ENCODE measurements at places on chromosomes 11 and 22.

GRCh38 chr11:121829159-121829643 lies 286.8 kb downstream of the BLID start:
- no peak for DNase-seq

- no peak for DNase-seq
Measured at GRCh38 chr11:15969281-15969680, 387.1 kb downstream of the SOX6 start.

GRCh38 chr22:21992593-21993237 lies 10.1 kb upstream of the TOP3B start:
- no peak for DNase-seq

DNA sequence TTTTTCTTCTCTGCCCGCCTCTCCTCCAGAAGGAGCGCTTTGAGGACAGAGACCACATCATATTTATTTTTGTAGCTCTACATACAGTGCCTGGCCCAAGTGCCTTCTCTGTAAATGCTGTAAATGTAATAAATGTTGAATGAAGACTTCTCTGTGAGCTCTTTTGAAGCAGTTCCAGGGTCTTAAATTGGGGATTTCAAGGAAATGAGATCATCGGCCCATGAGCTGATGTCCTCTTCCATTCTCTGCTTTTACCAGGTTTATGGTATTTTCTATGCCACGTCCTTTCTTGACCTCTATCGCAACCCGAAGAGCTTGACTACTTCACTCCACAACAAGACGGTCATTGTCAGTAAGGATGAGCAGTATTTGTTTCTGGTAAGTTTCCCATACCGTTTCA lies 165.7 kb upstream of the SORL1-AS1 start:
- no peak for DNase-seq

DNA sequence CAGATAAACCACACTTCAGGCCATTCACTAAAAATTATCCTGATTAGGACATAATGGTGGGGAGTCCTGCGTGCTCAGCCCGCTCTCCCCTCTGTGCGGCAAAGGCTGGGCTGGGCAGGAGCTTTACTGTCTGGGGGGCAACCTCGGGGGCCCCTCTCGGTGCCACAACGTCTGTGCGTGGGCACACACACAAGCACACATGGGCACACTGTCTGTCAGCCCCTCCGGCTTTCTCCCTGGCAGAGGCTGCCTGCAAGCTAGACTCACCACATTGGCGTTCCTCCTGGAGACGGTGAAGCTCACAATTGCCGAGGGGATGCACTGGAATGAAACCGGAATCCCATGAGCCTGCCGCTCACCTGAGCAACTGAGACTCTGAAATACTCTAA lies 5.2 kb downstream of the MLC1 start:
- no peak for DNase-seq

- DNase-seq: no peak
Measured at GRCh38 chr11:1300121-1300520, 9.3 kb downstream of the TOLLIP start.

DNA sequence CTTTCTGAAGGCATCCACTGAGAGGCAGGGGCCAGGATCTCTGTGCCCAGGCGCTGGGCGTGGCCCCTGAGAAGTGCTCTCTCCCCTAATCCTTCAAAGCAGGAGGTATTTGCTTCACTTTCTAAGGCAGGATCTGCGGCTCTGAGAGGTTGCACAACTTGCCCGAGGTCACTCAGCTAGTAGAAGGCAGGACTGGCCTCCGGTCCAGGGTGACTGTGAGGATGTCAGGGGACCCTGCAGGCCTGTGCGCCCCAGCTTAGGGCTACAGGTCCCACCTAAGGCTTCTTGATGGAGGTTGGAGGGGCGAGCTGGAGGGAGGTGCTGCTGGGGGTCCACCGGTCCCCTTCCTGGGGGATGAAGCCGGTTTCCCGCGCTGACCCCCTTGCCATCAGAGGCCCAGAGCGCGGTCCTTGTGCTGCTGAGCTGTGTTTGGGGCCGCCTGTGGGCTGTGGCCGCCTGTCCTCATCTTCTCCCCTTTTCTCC lies 979 bp downstream of the SMIM38 start:
- DNase-seq: no peak

- no peak for DNase-seq
Measured at GRCh38 chr22:42945027-42945426, 69.9 kb downstream of the PACSIN2 start.

DNA sequence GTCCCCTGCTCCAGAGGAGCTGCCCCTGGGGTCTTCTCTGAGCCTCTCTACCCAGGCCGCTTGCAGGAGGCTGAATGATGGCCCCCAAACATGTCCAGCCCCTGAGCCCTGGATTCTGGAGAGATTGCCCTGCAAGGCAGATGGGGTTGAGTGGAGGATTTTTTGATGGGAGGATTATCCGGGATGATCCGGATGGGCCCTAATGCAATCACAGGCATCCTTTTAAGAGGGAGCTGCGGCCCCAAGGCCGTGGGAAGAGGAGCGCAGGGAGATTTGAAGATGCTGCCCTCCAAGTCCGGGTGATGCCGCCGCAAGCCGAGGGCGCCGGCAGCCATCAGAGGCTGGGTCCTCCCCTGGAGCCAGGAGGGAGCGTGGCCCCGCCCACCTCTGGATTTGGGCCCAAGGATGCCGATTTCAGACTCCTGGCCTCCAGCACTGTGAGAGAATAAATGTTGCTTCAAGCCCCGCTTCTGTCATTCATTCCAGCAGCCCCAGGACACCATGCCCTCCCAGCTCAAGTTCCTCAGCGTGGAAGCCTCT lies 66.0 kb downstream of the WNT7B start:
- no peak for DNase-seq

DNA sequence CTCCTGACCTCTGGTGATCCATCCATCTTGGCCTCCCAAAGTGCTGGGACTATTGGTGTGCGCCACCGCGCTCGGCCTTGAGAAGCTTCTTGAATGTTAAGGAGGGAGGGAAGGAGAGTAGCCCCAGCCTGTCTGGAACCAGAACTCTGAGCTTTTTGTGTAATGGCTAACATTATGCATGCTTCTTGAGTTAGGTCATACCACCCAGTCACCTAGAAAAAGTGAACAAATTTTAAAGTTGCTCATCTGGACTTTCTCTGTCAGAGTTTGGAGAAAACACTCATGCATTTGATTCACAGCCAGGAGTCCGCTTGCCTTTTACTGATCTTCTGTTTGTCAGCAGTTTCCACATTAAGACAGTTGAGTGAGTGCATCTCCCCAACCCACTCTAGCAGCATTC lies 82.1 kb downstream of the PPP6R3 start:
- DNase-seq: no peak

- DNase-seq: peak; percentile 77
Measured at GRCh38 chr22:17158568-17159503, at the start of gene HDHD5. Gene HDHD5 (minus strand): TSS chr22:17159277. CDS start chr22:17159251, 26 bp downstream.

GRCh38 chr11:3904228-3904627 lies 48.8 kb downstream of the STIM1 start:
- DNase-seq: no peak
